Muscle of leg (tissue), 16 donors: ENCODE measurements at places on chromosomes 1 and 21. TPM values are rescaled to one million over a fixed set of nuclear protein-coding genes. Genes with fewer than 3 reads are reported as not detected.

Gene TSPEAR
- polyA plus RNA-seq = 1.5 TPM

DNA sequence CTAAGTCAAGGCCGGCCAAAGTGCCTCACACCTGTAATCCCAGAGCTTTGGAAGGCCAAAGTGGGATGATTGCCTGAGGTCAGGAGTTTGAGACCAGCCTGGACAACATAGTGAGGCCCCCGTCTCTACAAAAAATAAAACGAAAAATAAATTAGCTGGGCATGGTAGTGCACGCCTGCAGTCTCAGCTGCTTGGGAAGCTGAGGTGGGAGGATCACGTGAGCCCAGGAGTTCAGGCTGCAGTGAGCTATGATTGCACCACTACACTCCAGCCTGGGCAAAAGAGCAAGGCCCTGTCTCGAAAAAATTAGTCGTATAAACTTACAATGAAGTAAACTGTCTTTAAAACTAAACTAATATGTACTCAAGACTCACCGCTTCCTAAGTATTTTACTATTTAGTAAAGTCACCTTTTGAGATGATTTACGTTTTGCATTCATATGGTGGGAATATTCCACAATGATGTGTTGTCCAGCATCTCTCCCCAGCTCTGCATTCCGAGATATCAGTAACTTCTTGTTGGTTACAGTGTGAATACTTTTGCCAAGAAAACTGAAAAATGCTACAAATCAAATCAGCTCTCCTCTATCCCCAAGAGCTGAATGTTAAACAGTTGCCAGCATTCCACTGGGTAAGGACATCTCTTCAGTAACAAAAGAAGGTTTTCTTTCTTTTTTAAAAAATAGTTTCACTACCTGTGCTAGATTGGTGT lies 84.9 kb upstream of the C21orf91 start:
- no peaks in the 10 kb centered on the region for H3K36me3 ChIP-seq
- H3K4me1 ChIP-seq = peaks cover 19% of the 10 kb centered on the region
- DNase-seq = peak; percentile 59
- H3K27me3 ChIP-seq = no peaks in the 10 kb centered on the region

DNA sequence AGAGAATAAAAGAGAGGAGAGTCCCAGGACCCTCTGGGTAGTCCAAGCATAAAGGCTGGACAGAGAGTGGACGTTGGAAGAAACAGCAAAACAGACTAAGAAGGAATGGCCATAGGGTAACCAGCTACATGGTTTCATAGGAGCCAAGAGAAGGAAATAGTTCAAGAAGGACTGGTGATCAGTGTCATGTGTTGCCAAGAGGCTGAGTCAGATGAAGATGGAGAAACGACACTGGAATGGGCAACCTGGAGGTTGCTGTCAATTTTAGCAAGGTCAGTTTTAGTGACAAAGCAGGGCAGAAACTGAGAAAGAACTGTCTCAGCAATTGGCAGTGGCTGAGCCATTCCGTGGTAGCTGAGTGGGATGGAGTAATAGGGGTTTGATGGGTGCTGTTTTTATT lies 41.4 kb downstream of the HMGB4 start:
- DNase-seq = no peak
- H3K27ac ChIP-seq = no peak overlapping the region
- no peaks in the 10 kb centered on the region for H3K4me1 ChIP-seq
- no peak overlapping the region for H3K4me3 ChIP-seq
- H3K36me3 ChIP-seq = no peaks in the 10 kb centered on the region

Gene RNASEL
- polyA plus RNA-seq = 6.3 TPM

- peak within 1 kb of the TSS; percentile 75 for H3K4me3 ChIP-seq
- H3K4me1 ChIP-seq = peaks cover 40% of the 10 kb centered on the region
- peaks cover 25% of the 10 kb centered on the region for H3K36me3 ChIP-seq
- no peaks in the 10 kb centered on the region for H3K27me3 ChIP-seq
- peak; percentile 95 for DNase-seq
Measured at GRCh38 chr1:234610061-234610665, at the start of gene IRF2BP2. TSS of gene IRF2BP2 (minus strand) at chr1:234610178. CDS start at chr1:234609494, 684 bp downstream.

Gene PLCH2
- 1.9 TPM for polyA plus RNA-seq

- H3K4me3 ChIP-seq = no peak overlapping the region
- H3K27ac ChIP-seq = no peak overlapping the region
- no peaks in the 10 kb centered on the region for H3K4me1 ChIP-seq
- H3K36me3 ChIP-seq = no peaks in the 10 kb centered on the region
Measured at GRCh38 chr1:92219028-92219427, 1.3 kb downstream of the C1orf146 start.

GRCh38 chr1:231933711-231934626 lies 307.4 kb downstream of the DISC1 start:
- H3K4me3 ChIP-seq = no peak overlapping the region
- H3K27me3 ChIP-seq = no peaks in the 10 kb centered on the region
- no peaks in the 10 kb centered on the region for H3K36me3 ChIP-seq
- DNase-seq = peak; percentile 54
- peaks cover 49% of the 10 kb centered on the region for H3K4me1 ChIP-seq

DNA sequence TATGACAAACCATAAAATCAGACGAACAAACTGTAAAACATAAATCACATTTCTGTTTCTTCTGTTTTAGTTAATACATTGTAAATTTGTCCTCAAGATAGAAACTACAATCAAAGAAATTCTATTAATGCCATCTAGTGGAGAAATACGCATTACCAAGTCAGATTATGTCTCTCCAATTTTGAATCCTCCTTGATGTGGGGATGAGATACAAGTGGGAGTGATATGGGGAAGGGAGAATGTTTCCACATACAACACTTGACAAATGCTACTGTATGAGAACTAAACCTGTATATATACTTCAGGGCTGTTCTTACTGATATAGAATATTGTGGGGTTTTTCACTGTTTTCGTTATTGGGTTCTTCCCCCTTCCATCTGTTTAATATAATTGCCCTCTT lies 2.6 kb downstream of the HFM1 start:
- H3K27ac ChIP-seq = no peak overlapping the region
- H3K36me3 ChIP-seq = no peaks in the 10 kb centered on the region
- H3K4me3 ChIP-seq = no peak overlapping the region
- peaks cover 2% of the 10 kb centered on the region for H3K27me3 ChIP-seq
- peak; percentile 22 for DNase-seq
- peaks cover 6% of the 10 kb centered on the region for H3K4me1 ChIP-seq

DNA sequence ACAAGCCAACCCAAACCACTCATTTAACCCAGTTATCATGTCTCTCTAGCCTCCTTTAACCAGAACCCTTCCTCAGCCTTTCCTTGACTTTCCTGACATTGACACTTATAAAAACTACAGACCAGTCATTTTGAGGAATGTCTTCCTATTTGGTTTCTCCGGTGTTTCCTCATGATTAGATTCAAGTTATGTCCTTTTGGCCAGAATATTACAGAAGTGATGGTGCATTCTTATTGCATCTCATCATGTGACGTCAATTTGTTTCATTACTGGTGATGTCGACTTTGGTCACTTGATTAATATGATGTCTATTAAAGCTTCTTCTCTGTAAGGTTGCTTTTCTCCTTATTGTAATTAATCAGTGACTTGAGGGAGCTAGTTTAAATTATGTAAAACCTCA lies 6.1 kb upstream of the RCSD1 start:
- H3K27ac ChIP-seq = no peak overlapping the region
- no peak overlapping the region for H3K4me3 ChIP-seq
- H3K4me1 ChIP-seq = peaks cover 12% of the 10 kb centered on the region
- no peak for DNase-seq
- H3K36me3 ChIP-seq = no peaks in the 10 kb centered on the region

DNA sequence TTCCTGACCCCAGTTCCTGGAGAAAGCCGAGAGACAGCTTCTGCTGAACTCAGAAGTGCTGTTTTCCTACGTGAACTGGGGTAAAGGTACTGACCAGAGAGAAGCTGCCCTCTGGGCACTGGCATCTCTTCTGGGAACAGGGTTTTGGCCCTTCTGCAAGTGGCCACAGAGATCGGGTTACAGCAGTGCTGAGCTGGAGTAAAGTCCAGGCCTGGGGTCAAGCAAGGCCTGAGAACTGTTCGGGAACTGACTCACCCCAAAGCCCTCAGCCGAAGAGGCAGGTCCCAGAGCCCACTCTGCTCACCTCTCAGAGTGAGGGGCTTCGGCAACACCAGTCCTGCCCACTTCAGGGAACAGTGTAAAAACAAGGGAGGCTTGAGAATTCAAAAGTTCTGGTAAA lies 177.2 kb upstream of the RUNX1 start:
- peak overlapping the region; percentile 70 for H3K27ac ChIP-seq
- H3K27me3 ChIP-seq = no peaks in the 10 kb centered on the region
- DNase-seq = peak; percentile 64
- H3K36me3 ChIP-seq = no peaks in the 10 kb centered on the region
- H3K4me1 ChIP-seq = peaks cover 28% of the 10 kb centered on the region
- H3K4me3 ChIP-seq = no peak overlapping the region

Gene PRKCZ
- 5.1 TPM for polyA plus RNA-seq

DNA sequence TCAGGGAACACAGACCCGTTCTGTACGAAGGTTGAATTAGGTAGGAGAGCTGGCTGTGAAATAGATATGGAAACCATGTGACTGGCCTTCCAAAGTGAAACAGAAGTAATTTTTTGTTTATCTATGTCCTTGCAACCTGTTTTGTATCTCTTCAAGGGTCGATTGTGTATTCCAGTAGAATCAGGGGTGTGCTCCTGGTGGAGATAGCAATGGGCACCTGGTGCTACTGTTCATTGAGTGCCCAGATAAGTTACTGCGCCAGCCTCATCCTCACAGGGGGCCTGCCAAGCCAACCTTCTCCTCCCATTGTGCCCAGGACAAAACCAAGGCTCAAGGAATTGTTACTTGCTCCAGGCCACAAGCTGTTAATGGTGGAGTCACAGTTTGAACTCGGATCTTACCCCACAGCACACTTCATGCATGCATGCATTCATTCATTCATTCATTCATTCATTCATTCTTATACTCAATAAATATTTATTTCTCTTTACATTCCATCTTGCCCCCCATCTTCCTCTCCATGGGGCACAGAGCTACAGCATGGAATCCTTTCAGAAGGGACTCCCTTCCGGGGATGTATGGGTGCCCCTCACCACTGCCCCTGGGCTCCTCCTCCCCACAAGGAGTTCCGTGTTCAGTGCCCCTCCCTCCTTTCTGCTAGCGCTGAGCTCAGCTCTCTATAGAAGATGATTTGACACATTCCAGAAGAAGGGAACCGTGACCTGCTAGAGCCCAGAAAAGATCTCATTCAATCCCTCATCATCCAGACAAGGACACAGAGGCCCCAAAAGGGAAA lies 24.0 kb downstream of the ADORA1 start:
- H3K4me3 ChIP-seq = no peak overlapping the region
- DNase-seq = no peak
- peaks cover 14% of the 10 kb centered on the region for H3K27me3 ChIP-seq
- H3K4me1 ChIP-seq = no peaks in the 10 kb centered on the region

DNA sequence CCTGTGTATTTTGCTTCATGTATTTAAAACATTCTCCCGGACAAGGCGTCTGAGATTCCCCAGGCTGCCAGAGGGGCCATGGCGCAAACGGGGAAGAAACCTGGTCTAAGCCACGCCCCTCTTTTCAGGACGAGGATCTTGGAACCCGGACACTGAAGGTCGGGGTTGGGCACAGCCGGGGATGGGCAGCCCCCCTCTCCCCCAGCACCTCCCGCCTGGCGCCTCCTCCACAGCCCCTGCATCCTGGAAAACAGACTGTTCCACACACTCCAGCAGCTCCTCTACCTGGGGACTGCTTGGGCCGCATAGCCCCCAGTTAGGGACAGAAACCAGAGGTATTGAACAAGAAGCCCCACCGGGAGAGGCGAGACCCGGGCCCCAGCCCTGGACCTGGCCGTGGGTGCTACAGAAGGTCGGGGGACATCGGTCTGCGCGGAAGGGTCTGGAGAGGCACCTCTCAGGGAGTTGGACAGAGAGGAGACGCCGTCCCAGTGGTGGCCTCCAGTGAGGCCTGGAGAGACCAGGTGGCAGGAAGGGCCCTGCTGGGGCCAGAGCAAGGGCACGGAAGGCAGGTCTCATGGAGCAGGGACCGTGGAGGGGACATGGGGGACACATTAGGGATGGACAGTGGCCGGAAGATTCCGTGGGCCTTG lies 5.4 kb downstream of the TP73 start:
- H3K27ac ChIP-seq = no peak overlapping the region
- no peaks in the 10 kb centered on the region for H3K36me3 ChIP-seq
- peaks cover 10% of the 10 kb centered on the region for H3K4me1 ChIP-seq

DNA sequence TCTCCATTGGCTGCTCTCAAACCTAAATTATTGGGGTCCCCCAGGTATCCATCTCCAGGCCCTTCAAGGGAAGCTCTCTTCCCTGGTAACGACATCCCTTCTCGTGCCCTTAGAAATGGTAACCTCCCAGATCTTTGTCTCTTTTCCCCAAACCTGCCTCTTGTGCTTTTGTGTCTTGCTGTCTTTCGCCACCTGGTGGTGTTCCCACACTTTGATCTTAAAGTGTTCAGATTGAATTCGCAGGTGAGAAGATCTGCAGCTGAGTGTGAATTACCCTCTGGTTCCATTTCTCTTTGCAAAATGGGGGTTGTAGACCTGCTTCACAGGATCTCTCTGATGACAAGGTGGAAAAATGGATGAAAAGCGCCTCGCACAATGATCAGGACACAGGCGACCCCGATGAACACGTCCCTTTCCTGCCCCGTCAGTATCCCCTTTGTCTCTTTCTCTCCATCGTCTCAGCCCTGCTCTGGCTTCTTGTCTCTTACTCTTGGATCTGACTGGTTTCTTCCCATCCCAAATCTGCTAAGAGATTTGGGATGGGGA lies 53.1 kb downstream of the DOP1B start:
- H3K36me3 ChIP-seq = peaks cover 7% of the 10 kb centered on the region
- no peak overlapping the region for H3K27ac ChIP-seq
- DNase-seq = peak; percentile 52
- no peak overlapping the region for H3K4me3 ChIP-seq

Gene AIRE
- not detected for polyA plus RNA-seq

GRCh38 chr21:29064850-29065481 lies 8.5 kb downstream of the CCT8 start:
- no peak overlapping the region for H3K27ac ChIP-seq
- H3K36me3 ChIP-seq = peaks cover 41% of the 10 kb centered on the region
- no peaks in the 10 kb centered on the region for H3K27me3 ChIP-seq

DNA sequence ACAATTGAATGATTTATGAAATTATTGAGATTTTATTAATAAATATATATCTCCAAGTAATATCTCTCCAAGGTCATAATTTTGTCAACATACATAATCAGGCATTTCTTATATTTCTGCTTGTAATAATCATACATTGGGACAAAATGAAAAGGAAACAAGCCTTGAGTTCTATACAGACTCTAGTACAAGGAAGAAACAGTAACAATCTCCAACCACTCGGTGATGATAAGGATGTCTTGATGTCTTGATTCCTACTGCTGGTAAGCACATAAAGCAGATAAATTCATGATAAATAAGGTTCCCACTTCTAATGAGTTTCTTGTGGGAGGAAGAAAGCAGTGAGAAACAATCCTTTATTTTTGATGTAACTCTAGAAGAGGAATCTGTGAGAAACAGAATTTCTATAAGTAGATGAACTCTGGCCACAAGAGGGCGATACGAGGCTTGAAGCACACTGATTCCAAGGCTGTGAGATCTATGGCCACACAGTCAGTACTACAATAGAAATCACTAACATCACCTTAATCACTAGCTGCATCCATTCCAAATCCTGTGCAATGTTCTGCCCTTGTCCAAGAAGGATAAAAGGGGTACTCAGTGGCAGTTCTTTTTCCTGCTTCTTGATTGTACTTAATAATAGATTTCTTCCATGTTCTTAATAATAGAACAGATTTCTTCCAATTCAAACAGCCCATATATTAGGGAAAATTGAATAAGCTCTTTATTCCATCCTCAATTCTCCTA lies 41.4 kb upstream of the LRRC8B start:
- H3K27ac ChIP-seq = no peak overlapping the region
- H3K36me3 ChIP-seq = no peaks in the 10 kb centered on the region
- peak; percentile 83 for DNase-seq
- H3K4me1 ChIP-seq = no peaks in the 10 kb centered on the region
- no peak overlapping the region for H3K4me3 ChIP-seq

GRCh38 chr21:46054451-46054881 lies 43.4 kb upstream of the COL6A2 start:
- H3K4me3 ChIP-seq = no peak overlapping the region
- no peak overlapping the region for H3K27ac ChIP-seq
- peaks cover 5% of the 10 kb centered on the region for H3K27me3 ChIP-seq
- no peak for DNase-seq
